ENCODE measurements at places on chromosomes 6 and 20.

- DNase-seq, result no peak
Observed at GRCh38 chr6:150004101-150004782, 21.1 kb downstream of the RAET1L start.

DNA sequence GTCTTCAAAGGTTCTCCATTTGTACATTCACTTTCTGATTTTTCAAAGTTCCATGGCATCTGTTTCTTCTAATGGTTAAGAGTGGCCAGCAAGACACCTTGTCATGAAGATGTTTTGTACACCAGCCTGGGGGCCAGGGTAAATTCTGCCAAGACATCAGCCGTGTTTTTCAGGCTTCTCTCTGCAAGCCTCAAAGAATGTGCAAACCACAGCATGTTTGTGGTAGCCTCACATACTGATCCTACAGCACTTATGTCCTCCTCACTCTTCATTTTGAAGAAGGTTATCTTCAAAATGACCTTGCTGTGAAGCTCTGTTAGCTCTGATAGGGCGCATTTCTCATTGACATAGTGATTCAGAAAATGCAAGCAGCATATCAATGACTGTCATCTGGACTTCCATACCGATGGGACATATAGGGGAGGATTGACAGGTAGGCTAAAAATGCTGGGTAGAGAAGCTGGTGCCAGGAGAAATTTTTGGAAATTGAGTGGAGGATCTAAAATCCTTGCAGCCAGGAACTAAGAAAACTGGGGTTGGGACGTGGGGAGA, 59.3 kb upstream of the SPTLC3 start:
- DNase-seq, result no peak

DNA sequence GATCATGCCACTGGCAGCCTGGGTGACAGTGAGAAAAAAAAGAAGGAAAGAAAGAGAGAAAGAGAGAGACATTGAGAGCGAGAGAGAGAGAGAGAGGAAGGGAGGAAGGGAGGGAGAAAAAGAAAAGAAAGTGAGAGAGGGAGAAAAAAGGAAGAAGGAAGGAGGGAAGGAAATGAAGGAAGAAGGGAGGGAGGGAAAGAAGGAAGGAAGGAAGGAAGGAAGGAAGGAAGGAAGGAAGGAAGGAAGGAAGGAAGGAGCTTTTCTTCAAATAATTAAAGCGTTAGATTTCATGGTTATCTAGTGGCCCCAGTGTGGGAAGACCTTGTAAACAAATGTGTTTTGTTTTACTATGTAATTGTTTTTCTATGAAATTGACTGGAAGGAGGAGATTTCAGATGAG, 170.8 kb downstream of the SYNDIG1 start:
- DNase-seq, result no peak

- DNase-seq, result no peak
Observed at GRCh38 chr20:52864916-52865605, 107.1 kb upstream of the TSHZ2 start.

DNA sequence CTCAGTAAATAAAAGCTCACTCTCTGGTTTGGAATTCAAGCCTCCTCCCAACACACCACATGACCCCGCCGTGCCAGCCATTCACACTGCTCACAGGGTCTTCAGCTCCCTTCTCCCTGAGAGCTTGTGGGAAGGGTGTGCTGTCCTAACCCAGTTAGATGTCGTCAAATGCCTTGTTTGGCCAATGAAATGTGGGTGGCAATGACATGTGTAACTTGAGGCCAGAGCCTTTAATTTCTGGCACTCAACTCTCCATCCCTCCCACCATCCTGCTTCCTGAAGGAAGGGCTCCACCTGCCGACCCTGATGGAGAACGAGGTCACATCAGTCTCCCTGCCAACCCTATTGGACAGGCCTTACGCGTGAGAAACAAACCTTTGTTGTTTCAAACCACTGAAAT, 224.5 kb upstream of the AGPAT4 start:
- peak; percentile 32 for DNase-seq

DNA sequence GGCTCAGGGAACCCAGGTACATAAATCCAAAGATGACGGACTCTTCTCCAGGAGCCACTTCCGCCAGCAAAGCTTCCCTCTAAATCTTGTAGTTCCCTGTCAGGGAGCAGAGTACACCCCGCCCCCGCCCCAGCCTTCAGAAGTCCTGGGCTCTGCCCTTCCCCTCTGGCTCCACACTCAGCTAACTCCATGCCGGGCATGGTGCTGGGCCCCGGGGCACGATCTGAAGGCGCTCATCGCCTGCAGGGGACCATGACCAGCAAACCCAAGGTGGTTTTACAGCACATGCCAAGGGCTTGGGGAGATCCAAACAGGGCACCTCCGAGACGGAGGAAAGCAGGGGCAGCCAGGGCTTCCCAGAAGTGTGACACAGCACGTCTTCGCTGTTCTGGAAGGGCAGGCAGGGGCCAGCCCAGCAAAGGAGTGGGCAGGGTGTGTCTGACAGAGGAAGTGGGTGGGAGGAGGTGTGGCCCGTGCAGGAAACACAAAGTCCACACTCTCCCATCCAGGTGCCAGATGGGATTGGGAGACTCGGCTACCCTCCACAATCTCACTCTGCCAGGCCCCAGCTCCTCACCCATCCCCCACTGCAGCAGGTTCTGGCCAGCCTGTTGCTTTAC, 41.6 kb upstream of the SLC22A2 start:
- DNase-seq, result no peak

- DNase-seq, result no peak
Observed at GRCh38 chr6:38650207-38650752, 10.6 kb upstream of the BTBD9 start.

GRCh38 chr6:12190252-12190651, 99.9 kb upstream of the EDN1 start:
- no peak for DNase-seq

DNA sequence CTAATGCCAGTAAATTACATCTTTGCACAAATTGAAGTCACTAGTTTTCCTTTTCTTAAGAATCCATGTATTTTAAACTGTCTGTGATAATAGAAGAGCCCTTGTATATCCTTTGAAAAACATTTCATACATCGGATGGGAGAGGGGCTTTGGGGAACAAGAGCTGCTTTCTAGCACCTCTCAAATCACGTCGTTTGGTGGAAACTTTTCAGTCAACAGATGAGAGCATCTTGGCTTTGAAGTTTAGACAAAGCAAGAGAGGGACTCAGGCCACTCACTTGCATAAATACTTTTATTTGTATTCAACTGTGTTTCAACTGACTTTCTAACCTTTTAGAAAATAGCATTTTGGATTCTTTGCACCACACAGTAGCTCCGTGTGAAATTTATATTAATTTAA, 502.3 kb upstream of the IMPG1 start:
- DNase-seq, result no peak

DNA sequence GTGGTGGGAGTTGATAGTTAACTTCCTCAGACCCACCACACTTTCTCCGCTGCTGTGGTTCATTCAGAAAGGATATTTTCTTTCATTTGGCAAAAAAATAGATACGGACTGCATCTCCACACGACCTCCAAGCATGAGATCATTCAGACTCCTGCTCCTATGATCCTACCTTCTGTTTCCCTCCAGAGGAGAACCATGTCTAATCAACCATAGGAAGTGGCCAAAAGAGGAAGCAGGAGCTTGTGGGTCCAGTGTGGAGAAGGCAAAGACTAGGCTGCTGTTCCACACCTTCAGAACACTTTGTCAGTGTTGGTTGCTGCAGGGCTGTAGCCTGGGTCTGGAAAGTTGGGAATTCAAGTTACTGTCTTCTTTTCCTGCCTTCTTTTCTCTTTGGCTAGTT, 10.6 kb upstream of the KIF13A start:
- no peak for DNase-seq

DNA sequence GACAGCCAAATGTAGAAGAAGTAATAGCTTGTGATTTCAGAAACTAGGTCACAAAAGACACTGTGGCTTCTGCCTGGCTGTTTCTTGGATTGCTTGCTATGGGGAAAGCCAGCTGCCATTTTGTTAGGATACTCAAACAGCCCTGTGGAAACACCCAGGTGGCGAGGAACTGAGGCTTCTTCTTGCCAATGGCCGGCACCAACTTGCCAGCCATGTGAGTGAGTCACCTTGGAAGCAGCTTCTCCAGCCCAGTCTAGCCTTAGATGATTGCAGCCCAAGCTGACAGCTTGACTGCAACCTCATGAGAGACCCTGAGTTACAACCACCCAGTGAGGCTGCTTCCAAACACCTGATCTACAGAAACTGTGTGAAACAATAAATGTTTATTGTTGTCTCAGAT, 11.9 kb upstream of the KIAA1755 start:
- DNase-seq, result no peak

DNA sequence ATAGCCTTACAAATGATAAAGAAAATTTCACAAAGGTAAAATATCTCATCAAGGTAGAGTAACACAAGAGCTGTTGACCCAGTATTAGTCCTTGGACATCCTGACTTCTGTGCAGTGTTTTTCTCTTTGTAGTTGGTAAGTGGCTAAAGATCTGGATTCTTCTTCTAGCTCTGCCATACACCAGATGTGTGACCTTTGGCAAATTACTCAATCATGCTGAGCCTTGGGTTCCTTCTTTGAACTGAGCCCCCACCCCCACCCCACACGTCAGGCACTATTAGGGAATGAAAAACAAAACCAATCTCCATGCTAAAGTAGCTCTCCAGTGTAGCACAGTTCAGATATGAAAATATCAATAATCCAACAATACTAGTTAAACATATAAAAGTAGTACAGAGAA, 15.1 kb upstream of the TRIM39 start:
- no peak for DNase-seq
